ENCODE measurements at places on chromosomes 5 and 9. TPM values are rescaled to one million over a fixed set of nuclear protein-coding genes. Genes with fewer than 3 reads are reported as not detected.

Gene TMEFF1
- 0.59 TPM for total RNA-seq

Gene SGCD
- total RNA-seq = 4.1 TPM

Gene ZNF474
- 0.21 TPM for total RNA-seq

Gene AGXT2
- total RNA-seq = not detected

Gene CBY3
- not detected for total RNA-seq

Gene TYRP1
- total RNA-seq = not detected

Gene SPINK4
- not detected for total RNA-seq

Gene PCDHGC5
- 0.03 TPM for total RNA-seq

Gene ECSCR
- total RNA-seq = not detected

Gene NUP155
- total RNA-seq = 23.7 TPM

Gene MAML1
- 20.3 TPM for total RNA-seq

Gene BHMT2
- total RNA-seq = not detected

Gene AMBP
- 8.7 TPM for total RNA-seq

Gene LHX6
- 3.7 TPM for total RNA-seq

Gene CCL21
- total RNA-seq = not detected

Gene TAF11L5
- not detected for total RNA-seq

Gene TLR4
- 0.20 TPM for total RNA-seq

Gene CD274
- 2.1 TPM for total RNA-seq

Gene PCDHGA3
- total RNA-seq = 0.05 TPM

Gene SPINK7
- not detected for total RNA-seq

Gene IL3
- not detected for total RNA-seq

Measured in A549 treated with dexamethasone at 1 μM for 4 hours (cell line).